ENCODE measurements at places on chromosomes 5 and 9.

DNA sequence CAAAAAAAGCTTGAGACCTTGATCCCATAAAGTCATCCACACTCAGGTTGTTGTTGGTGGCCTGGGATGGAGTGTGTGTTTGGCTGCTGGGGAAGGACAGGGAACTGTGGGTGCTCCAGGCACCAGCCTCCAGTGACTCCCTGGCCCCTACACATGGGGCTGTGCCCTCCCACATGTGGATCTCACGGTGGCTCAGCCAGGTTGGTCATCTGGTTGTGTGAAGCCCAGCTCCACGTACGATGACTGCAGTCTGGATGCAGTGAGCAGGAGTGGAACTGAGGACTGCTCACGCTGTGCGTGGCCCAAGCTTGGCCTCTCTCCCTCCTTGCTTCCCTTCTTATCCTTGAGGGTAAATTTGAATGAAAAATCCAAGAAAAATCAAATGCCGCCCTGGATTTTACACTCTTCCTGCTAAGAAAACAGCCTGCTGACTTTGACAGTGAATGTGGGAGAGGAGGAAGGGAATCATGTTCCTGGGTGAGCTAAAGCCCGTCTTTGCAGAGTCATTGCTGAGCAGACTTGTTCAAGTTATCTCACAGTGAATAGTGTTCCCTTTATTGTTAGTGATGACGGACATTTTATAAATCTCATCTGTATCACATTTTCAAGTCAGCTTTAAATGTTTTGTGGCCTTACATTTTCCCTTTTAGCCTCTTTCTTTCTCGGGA, 65.1 kb upstream of the CACNA1B start:
- no peak for DNase-seq

DNA sequence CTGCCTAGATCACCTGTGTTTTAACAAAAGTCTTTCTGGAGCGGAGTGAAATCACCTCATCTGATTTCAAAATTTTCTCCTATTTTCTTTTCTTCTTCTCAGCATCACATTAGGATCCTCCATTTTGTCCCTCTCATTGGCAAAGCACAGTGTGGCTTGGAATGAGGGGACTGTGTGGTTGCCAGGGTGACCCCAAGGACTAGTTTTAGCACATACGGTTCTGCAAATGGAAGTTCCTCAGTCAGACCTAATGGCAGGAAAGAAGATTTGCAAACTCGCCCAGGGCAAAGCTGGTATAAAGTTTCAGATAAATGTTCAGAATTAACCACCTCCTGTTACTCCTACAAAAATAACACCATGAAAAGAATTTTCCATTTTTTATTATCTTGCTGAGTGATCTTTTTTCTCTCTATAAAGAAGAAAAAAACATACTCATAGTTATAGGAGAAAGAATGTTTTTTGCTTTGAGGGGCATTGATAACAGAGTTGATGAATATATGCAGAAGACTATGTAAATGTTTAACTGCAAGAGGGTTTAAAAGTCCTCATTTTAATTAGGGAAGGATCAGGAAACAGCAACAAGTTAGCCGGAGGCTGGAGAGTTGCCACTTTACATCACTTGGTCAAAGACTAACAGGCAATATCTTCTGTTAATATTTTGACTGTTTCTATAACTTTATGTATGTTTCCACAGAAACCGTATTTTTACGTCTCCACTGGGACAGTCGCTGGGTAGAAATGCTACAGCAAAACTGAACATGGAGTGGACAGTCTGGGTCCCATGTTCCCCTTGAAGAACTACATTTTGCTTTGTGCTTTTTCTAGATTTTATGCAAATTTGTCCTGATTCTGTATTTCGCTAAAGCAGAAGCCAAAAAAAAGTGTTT, 257.8 kb downstream of the NR2F1-AS1 start:
- no peak for DNase-seq

GRCh38 chr5:150114102-150114641, 27.8 kb upstream of the CSF1R start:
- no peak for DNase-seq

DNA sequence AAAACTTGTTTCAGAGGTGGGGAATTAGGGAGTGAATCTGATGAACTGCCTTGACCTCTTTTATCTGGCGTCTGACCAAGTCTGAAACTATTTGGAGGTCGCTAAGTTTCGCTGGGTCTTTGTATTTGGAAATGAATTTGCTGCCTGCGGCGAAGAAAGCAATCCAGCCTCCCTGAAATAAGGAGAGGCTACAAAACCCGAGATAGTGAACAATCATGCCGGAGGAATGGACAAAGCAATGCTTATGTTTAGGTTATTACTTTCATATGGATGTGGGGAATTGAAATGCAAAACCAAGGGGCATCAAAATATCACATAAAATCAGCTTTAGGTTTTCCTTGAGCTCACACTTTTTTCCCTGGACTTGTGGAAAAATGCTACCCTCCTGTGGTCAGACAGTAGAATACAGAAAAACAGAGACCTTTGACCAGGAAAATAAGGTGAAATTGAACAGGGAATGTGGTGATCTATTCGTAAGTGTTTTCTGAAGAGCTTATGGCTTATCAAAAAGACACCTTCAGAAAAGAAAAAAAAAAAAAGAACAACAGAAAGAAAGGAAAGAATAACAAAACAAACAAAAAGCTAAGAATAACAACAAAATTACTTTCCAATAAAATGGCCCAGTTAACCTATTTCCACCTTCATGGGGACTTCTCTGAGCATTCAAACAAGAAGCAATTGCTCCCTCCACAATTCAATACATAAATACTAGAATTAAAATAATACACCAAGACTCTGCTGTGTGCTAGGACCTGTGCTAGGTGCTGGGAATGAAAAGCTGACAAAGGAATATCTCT, 68.6 kb upstream of the DPYSL3 start:
- no peak for DNase-seq

DNA sequence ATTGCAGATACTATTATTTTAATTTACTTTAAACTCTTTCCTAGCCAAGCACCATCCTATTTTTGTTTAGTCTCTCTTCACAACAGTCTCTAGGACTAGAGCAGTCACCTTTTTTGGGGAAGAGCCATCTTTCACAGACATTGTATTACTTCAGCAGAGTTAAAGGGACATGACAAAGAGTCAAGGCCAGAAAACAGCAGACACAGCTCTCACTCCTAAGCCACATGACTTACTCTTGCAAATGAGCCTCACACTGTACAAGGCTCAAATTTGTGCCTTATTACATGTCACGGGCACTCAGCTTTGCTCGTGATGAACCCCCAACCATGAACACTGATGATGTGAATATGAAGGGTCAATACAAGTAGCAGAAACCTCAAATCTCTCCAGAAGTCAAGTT, 104.3 kb downstream of the ZNF608 start:
- DNase-seq = no peak

DNA sequence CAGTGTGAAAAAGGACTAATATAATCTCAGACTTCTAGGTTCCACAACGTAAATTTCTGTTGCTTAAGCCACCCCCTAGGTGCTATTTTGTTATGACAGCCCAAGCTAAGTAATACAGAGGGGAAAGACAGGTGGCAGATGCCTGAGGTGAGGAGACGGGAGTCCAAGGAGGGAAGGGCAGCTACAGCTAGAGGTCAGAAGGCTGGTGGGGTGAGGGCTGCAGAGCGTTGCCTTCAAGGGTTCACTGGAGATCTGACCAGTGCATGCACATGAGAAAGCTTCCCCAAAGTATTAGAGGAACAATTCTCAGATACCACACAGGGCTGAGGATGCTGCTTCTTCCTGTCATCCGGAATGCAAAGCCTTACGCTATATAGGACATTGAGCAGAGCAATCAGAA, 104.7 kb upstream of the IRX4 start:
- DNase-seq = no peak

- no peak for DNase-seq
Observed at GRCh38 chr5:153147891-153148623, 342.4 kb upstream of the GRIA1 start.

DNA sequence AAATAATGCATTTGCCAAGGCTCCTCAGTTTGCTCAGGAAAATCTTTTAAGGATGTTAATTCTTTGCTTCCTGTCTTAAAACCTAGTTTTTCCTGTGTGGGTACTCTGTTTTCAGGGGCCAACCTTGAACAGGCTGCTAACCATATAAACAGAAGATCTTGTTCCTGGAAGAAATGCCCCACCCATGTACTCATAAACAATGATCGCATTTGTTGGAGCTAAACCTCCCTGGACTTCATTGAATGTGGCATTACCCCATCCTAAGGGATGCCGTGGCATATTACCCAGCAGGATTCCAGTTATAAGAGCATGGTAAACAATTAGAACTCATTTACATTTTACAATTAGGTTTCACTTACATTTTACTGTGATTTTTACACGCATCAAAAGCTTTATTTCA, 436.0 kb downstream of the ZNF608 start:
- DNase-seq = no peak

- DNase-seq = no peak
Observed at GRCh38 chr5:27402828-27403227, 364.4 kb upstream of the CDH9 start.

GRCh38 chr5:146836226-146836842, 42.2 kb downstream of the PPP2R2B start:
- DNase-seq = no peak

DNA sequence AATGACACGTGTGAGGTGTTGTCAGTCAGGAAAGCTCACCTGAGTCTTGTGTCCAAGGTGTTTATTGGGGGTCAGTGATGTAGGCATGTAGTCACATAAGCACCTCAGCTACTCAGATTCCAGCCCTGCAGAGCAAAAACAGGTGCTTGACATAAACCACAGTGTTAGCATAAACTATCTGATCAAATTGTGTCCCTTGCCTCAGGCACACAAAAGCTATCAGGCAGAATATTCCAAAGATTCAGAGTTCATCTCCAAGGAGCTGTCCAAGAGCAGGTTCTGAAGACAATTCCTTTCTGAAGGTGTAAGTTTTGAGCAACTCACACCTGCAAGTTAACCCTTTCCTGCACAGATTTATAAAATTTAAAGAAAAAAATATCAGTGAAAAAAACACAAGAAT, 102.2 kb upstream of the ITGA1 start:
- no peak for DNase-seq

- no peak for DNase-seq
Observed at GRCh38 chr9:14752271-14752670, 29.7 kb upstream of the CER1 start.

DNA sequence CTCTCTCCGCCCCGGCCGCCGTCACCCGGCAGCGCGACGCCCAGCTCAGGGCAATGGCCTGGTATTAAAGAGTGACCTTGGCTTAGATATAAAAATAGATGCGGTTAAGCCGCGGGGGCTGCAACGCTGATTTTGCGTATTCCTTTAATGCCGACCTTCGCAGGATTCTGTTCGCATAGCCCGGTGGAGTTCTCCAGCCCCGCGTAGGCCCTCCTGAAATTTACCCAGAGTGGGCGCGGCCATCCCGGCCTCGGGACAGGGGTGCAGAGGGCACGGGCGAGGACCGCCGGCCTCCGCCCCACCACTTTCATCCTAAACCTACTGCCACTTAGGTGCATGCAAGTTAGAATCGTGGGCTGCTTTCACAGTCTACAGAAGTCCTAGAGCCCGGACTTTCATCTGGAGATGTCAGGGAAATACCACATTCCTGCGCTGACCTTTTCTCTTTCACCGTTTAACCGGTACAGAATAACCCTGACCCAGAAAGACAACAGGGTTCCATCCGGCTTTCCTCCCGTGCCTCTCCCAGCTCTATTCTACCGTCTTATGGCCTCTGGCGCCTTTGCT, 492 bp upstream of the FAM169A start:
- DNase-seq = no peak

DNA sequence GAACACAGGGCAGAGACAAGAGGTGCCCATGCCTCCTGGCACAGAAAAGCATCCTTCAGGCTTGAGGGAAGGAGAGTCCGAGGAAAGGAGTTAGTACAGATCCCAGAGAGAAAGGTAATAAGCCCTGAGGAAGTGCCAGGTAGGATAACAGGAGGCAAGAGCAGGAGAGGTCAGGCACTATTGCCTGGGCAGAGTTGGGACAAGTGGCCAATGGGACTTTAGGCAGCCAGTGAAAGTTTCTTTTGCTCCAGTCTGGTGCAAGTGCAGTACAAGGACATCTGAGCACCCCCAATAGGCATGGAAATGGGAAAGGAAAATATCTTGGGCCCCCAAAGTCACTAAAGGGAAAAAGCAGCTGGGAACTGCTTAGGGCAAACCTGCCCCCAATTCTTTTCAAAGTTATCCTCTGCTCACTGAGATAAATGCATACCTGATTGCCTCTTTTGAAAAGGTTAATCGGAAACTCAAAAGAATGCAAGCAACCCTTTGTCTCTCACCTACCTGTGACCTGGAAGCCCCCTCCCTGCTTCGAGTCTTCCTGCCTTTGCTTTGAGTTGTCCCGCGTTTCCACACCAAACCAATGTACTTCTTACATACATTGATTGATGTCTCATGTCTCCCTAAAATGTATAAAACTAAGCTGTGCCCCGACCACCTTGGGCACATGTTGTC, 46.5 kb downstream of the ELOVL7 start:
- no peak for DNase-seq

- DNase-seq = no peak
Observed at GRCh38 chr9:127634698-127635097, 22.6 kb downstream of the STXBP1 start.

DNA sequence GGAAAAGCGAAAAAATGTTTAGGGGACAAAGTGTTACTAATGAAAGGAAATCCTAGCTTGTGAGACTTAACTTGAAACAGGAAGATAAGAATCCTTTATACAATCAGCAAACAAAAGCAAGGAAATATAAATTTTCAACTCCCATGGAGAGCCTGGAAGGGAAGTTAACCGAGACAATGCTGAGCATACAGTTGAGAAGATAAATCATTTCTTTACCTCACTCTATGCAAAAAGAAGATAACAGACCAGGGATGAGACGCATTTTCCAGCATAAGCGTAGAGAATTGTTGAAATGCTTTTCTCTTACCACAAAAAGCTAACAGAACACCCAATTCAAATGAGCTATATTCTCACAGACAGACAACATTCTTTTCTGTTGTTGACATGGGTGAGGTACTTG, 309.6 kb downstream of the CWC27 start:
- no peak for DNase-seq

DNA sequence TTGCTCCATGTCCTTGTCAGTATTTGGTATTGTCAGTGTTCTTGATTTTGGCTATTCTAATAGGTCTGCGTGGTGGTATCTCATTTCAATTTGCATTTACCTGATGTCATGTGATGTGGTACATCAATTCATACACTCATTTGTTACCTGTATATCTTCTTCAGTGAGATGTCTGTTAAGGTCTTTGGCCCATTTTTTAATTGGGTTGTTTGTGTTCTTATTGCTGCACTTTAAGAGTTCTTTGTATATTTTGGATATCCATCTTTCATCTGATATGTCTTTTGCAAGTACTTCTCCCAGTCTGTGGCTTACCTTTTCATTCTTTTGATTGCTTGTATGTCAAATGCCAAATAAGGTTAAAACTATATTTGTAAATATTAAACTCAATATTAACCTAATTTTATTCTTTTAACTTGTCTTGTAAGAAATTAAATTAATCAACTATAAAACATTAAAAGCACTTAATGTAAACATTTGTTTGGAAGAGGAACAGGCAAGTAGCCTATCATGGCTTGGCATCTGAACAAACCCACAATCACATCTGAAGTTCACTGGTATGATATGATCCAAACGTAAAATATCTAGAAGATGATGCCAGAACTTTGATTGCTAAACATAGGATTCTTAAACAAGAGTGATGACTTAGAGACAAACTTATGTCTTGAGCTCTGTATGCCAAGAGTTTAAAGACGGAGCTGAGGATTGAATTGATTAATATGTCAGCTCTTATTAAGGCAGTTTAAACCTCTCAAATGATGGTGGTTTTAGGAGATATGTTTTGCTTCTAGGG, 587.3 kb downstream of the ANXA1 start:
- DNase-seq = no peak
